Hepatic stellate cell (primary cell): ENCODE measurements at places on chromosomes 3 and 15.
A peak's percentile ranks its signal among the peaks of the same experiment; 100 is the strongest.

DNA sequence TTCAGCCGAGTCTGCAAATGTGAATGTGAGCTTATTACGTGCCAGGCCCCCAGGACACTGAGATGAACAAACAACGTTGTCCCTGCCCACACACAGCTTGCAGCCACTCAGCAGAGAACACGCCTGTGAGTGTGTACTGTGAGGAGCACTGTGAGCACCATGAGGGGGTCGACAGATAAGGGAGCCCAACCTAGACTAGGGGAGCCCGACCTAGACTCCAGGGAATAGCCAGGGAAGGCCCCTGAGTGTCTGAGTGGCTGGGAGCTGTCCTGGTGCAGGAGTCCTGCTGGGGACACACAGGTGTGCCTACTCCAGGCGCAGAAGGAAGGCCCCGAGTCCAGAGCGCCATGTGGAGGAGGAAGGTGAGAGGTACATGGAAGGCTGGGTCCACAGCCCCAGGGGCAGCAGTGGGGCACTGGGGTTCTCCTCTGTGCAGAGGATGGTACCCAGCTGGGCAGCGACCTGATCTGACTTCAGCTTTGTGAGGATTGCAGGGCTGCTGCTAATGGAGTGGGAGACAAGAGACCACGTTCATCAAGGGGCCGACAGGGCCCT lies 36.5 kb downstream of the MGLL start:
- DNase-seq, result no peak

- DNase-seq, result peak; percentile 32
Measured at GRCh38 chr3:126711121-126711760, 7.2 kb downstream of the CHCHD6 start.

DNA sequence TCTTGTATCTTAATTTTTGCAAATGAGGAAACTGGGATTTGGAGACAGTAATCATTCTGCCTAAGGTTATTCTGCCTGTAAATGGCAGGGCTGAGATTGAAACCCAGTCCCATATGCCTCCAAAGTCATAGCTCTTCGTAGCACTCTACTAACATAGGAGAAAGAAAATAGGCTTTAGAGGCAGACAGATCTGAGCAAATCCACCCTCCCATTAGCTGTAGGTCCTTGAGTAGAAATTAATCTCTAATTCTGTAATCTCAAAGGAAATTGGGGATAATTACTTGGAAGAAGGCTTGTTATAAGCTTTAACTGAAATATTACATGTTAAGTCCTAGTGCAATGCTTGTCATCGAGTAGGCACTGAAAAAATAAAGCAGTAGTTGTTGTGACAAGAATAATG lies 252.1 kb upstream of the PEX5L start:
- no peak for DNase-seq

- DNase-seq, result no peak
Measured at GRCh38 chr3:43260412-43260811, 25.9 kb upstream of the SNRK start.

- no peak for DNase-seq
Measured at GRCh38 chr3:170610321-170610884, 24.5 kb upstream of the SLC7A14 start.

DNA sequence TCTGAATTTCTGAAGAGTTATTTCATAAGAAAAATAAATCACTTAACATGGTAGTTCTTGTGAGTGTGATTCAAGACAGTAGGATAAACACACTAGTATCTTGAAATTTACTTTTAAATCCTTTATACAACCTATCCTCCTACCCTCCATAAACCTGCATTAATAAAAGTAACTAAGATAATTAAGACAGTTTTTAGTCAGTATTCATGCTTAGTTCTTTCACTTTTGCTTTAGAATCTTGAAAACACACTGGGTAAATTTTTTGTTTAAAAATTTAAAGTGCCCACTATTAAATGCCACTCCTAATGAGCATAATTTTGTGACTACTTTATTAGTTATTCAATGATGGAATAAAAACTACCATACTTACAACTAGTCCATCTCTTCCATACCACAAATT lies 28.8 kb downstream of the GOLIM4 start:
- DNase-seq, result no peak

- DNase-seq, result peak; percentile 15
Measured at GRCh38 chr3:156024904-156025533, 95.4 kb upstream of the KCNAB1 start.

DNA sequence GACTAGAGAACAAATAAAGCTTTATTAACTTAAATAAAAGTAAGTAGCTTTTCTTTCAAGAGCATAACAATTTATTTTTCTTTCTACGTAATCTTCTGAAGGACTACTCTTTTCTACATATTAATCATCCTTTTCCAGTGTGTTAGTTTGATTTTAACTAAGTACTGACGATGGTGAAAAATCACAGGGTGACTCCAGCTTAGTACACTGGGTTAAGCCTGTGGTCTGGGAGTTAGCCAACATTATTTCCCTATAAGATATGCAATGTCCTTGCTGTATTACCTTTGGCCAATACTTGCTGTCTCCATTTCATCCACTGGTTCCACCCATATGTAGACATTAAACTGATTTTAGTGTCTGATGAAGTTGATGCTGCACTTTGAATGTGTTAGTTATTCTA lies 508.6 kb upstream of the SUCLG2 start:
- no peak for DNase-seq
